ENCODE measurements at places on chromosomes 16 and 17.

DNA sequence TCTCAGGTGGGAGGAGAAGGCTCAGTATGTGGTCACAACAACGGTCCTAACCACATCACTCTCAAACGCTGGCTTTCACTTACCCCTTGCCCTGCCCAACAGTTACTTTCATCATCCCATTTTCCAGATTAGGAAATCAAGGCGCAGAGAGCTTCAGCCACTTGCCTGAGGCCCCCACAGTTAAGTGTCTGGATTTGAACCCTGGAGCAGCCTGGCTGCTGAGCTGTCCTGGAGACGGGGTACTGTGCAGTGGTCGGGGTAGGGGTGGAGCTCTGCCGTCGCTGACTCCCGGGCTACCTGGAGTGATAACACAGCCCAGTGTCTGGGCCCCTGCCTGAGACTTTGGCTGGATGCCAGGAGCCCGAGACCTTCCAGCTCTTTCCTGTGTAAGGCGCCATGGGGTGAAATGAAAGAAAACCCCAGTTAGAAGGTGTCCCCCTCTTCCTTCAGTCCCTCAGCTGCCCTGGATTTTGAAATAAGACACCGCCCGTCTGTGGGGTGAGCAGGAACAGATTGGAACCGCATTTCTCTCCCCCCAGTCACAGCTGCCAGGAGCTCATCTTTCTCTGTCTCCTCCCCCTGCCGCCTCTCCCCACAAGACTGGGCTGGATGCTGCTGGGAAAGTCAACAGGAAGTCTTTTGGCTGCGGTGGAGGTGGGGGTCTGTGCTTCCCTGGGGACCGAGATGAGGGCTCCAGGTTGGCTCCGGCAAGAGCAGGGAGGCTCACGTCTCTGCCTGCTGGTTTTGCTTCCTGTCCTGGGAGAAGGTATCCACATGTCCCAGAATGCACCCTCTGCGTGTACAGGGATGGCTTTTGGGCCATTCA is 280.2 kb downstream of the SEC14L1 start:
- peak; percentile 84 for DNase-seq

- no peak for DNase-seq
Observed at GRCh38 chr16:17145029-17145428, 325.7 kb downstream of the XYLT1 start.

GRCh38 chr16:11587643-11588247 is 1.0 kb upstream of the LITAF start:
- DNase-seq, result no peak

GRCh38 chr17:4548721-4549531 is 6.3 kb downstream of the MYBBP1A start:
- DNase-seq, result no peak

- peak; percentile 27 for DNase-seq
Observed at GRCh38 chr16:1413684-1414531, 596 bp downstream of the UNKL start.

All from brain microvascular endothelial cell (primary cell).